ENCODE measurements at places on chromosomes 2 and 18.

DNA sequence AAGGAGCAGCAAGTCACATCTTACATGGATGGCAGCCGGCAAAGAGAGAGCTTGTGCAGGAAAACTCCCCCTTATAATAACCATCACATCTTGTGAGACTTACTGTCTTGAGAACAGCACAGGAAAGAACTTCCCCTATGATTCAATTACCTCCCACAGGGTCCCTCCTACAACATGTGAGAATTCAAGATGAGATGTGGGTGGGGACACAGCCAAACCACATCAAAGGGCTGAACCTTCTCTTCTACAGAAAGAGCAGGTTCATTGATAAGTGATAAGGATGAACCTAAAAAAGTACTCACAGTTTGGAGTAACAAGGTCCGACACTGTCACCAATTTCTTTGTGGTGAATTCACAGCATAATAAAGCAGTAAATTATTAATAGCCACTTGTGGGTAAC, 422.2 kb upstream of the FSIP2 start:
- DNase-seq, result no peak

- DNase-seq, result no peak
Measured at GRCh38 chr2:3414133-3414860, 34.8 kb downstream of the TRAPPC12 start.

- no peak for DNase-seq
Measured at GRCh38 chr2:58698620-58699019, 457.5 kb upstream of the FANCL start.

GRCh38 chr18:62498616-62499262, 24.1 kb upstream of the ZCCHC2 start:
- DNase-seq, result no peak

DNA sequence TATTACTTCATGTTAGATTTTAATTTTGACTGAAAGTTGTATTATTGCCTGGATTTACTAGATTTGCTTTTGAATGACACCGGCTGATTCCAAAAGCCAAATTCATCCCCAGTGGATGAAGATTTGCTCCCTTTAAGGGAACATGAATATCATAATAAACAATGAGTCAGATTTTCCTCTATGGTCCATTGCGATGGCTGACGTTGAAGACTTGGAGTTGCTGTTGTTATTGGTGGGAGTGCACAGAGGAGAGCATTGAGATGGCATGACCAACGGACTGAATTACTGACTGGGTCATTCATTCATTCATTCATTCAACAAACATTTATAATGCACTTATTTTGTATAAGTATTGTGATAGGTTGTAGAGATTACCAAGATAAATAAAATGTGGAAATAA, 33.4 kb upstream of the LYPD1 start:
- DNase-seq, result no peak

GRCh38 chr2:197216361-197216979, 94.1 kb downstream of the ANKRD44 start:
- DNase-seq, result no peak

DNA sequence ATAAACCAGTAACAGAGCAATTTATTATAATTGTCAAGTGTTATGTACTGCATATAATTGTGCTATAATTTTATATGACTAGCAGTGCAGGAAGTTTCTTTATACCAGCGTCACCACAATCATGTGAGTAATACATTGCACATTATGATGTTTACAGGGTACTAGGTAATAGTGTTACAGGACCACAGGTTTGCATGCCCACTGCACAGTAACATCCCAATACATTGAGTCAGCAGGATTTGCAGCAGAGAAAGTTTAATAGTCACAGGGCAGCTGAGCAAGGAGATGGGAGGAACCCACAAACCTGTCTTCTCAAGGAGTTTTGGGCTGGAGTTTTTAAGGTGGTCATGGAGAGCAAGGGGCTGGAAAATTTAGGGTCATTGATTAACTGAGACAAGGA, 1042.9 kb upstream of the ACVR2A start:
- DNase-seq, result no peak

DNA sequence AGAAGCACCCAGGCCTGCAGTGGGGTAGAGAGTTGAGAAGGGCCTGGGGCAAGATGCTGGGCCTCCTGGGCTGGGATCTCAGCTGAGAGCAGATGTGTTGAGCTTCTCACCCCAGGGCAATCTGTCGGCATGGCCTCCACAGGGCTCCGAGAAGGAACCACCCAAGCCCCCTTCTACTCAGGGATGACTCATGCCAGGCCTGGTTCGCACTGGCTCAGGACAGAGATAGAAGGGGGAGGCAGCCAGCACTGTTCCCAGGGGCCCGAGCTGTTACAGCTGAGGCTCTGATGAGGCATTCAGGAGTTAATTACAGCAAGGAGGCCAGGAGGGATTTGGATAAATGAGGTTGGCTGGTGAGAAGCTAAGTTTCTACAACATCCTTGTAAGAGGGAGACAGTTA, 62.5 kb downstream of the CENPO start:
- no peak for DNase-seq

Data from stimulated activated CD4-positive, alpha-beta T cell treated with anti-CD3 and anti-CD28 coated beads, Interleukin-4, amount 100 ng/mL, for 24 hours (primary cell).